ENCODE measurements at places on chromosomes 2 and 18.

DNA sequence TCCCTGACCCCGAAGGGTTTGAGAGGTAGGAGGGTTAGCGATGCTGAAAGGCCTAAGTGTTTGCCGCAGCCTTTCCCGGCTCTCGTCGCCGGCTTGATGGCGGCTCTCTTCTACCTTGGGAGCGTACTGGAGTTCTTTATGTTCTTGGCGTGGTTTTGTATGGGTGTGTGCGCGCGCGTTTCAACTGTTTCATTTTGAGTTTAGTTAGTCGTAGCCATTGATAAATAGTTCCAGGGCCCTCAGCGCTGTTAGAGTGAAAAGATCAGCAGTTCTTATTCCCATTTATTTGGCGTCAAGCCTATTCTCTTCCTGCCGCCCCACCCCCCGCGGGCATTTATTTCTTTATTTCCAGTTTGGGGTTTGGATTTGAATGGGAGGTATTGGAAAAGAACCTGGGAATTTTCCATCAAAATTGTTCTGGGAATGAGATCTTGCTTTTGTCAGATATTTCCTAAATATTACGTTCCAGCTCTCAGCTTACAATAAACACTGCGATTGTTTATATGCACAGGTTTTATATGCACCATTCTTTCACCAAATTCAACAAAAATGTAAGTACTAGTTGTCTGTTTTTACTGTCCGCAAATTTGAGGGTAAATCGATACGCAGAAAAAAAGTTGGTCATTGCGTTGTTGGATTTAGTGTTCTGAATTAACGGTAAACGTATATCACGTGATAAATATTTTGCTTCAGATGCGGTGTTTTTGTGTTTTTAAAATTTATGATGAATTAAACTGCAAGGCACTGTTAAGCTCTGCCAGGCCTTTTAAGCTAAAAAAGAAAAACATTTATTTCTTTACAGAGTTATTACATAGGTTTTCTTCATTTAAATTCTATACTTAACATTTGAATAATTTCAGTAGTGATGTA, 954 bp downstream of the CCNT2 start:
- DNase-seq: peak; percentile 37

DNA sequence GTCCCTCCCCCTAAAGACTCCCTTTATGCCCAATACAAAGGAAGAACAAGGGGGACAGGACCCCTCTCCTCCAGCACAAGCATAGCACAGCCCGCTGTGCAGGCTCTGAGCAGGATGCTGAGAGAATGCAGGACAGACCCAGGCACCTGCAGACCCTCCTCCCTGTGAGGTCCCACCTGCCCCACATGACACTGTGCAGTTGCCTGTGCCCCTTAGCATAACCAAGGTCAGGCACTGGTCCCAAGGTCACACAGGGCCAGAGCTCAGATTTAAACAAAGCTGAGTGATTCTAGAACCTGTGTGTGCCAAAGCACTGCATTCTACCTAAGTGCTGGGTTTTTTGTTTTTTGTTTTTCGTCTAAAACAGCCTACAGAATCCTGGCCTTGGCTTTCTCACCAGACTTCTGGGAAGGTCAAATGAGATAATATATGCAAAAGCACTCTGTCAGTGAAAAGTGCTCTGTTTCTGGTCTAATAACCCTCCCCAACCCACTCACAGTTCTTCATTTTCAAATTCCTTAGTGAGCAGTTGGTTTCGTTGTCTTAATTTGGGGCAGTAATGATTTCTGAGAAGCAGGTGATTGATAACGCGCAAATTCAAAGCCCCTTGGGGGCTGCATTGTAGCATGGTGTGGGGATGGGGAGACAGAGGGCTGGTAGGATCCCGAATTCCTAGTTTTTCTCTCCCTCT, 125.7 kb downstream of the KCTD1 start:
- DNase-seq: no peak

DNA sequence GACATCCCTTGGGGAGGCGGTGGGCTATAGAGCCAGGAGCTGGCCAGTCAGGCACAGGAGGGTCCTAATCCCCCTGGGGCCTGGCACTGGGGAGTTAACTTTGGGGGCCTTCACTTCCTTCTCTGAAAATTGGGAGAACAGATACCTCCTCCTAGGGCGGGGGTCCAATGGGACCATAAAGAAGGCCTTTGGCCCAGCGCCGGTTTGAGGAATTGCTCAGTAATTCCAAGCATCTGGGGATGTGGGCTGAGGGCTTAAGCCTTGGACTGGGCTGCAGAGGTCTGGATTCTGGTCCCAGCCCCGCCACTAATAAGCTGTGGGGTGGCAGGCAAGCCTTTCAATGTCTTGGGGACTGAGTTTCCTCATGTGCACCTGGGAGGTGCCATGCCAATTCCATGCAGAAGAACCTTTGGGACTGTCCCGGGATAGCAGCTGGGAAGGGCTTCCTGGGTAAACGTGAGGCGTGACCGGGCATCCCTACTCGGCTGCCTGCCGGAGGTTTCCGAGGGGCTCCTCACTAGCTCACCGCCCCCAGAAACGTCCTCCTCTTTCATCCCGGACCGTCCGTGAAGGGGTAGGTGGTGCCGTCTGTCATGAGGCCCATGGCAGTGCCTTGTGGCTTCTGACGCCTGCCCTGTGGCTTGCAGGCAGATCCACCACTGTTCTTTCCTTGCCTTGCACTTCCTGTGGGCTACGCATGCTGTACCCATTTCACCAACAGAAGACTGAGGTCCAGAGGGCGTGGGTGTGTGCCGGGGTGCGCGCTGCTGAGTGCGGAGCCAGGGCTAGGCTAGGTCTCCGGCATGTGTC, 67.4 kb upstream of the HPCAL1 start:
- DNase-seq: no peak

GRCh38 chr18:49274188-49274714, 186.2 kb downstream of the DYM start:
- DNase-seq: no peak

Measured in SK-MEL-5 (cell line).